Activated CD4-positive, alpha-beta T cell treated with anti-CD3 and anti-CD28 coated beads, Interleukin-2, amount 50 U/mL, for 1 hour (primary cell): ENCODE measurements at places on chromosomes 16 and 17.

DNA sequence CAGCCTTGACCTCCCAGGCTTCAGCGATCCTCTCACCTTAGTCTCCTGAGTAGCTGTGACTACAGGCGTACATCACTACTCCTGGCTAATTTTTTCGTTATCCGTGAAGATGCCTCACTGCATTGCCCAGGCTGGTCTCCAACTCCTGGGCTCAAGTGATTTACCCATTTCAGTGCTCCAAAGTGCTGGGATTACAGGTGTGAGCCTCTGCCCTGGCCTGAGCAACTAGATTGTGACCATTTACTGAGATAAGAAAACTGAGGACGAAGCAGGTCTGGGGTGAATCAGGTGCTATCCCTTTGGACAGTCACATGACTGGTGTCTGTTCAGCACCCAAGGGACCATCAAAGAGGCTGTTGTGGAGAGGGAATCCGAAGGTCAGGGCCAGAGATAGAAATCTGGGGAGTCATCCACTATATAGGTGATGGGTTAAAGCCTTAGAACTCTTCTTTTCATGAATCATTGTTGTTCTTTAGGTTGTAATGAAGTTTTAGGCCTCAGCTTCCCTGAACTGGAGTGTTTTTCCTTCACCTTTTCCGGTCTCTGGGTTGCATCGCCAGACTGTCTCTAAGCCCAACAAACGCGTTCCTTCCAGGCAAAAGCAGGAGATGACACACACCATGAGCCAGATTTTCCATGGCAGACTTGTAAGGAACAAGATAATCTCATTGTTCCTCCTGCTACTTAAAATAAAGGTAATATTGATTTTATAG is 62.5 kb downstream of the FTO start:
- DNase-seq: no peak

- no peak for DNase-seq
Observed at GRCh38 chr17:82358465-82359350, at the start of gene TEX19. TSS of gene TEX19 (plus strand) at chr17:82359247. CDS start at chr17:82362151, 2,904 bp downstream.

GRCh38 chr16:79265196-79265595 is 335.3 kb downstream of the MAF start:
- DNase-seq: no peak

DNA sequence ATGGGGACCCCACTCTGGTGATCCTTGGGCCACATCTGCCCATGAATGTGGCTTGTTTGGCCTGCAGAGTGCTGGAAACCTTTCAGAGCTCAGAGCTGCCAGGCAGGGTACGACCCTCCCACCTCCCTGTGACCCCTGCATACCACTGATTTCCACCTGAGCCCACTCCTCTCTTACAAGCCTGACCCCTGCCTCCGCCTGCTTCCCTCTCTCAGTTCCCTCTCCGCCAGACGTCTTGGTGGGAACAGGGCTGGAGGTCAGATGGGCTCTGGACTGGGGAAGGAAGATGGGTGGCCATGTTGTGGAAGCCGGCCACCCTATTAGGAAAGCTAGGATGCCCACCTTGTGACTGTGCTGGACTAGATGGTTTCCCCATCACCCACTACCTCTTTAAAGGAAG is 185.1 kb downstream of the KATNIP start:
- no peak for DNase-seq

DNA sequence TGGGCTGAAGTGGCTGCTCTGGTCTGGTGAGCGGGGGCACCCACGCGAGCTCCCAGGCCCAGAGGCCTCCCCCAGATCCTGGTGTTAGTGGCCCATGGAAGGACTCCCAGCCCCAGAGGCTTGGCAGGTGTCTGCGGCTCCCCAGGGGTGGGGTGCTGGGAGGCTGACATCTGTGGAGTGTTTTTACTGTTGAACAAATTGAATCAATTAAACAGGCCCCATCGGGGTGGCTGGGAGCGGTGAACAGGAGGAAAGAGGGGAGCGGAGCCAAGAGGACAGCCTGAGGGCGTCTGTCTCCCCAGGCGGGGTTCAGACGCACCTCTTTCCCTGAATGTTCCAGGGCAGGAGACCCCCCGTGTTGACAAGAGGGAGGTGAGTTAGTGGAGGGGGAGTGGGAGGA is 29.9 kb downstream of the ACTG1 start:
- DNase-seq: no peak

DNA sequence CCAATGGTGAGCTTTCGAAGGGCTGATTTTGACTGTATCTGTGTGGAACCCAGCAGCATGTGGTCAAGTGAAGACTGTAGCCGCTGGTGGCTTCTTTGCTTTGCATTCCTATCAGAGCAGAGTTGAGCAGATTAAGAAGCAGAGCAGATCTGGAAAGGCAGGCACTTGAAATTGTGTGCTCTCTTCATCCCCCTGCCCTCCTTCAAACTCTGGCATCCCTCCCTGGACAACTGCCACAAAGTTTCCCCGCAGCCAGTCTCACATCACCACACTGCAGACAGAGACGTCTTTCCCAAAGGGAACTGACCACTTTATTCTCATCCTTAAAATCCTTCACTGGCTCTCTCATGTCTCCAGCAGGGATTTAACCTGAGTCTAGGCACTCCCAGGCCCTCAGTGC is 237.1 kb upstream of the DYNLRB2 start:
- DNase-seq: no peak

GRCh38 chr16:27123795-27124409 is 57.2 kb downstream of the C16orf82 start:
- DNase-seq: no peak

GRCh38 chr16:65121870-65122723 is at the start of gene CDH11:
TSS of gene CDH11 (minus strand) at chr16:65122063. CDS start at chr16:65004869, 117,194 bp downstream.
- no peak for DNase-seq

DNA sequence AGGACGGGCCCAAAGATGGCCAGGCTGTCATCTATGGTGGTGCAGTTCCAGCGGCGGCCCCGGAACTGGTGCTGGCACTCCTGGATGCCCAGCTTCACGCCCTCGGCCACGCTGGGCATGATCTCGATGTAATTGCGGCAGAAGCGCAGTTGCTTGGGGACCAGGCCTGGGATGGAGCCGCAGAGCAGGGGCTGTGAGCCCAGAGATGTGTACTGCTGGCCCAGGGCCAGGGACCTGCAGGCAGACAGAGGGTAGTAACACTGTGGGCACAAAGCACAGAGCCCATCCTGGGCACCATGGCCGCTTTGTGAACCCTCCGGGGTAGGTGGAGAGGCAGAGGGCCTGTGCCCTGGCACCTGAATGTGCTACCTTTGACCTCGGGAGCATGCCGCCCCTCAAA is 44.8 kb downstream of the WNT3 start:
- no peak for DNase-seq

DNA sequence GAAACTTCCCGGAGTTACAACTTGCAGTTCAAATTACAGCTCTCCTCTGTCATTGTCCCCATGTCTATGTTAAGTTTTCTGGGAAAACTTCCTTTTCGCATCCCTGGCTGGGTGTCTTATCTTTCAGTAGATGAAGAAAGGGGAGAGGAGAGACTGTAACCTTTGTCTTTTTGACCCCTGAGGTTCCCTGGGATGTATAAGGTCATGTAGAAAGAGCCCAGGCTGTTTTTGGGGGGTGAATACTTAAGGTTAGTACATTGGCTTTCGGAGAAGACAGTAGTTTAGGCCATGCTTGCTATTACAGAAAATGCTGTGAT is 31.1 kb downstream of the HS3ST3B1 start:
- DNase-seq: no peak

DNA sequence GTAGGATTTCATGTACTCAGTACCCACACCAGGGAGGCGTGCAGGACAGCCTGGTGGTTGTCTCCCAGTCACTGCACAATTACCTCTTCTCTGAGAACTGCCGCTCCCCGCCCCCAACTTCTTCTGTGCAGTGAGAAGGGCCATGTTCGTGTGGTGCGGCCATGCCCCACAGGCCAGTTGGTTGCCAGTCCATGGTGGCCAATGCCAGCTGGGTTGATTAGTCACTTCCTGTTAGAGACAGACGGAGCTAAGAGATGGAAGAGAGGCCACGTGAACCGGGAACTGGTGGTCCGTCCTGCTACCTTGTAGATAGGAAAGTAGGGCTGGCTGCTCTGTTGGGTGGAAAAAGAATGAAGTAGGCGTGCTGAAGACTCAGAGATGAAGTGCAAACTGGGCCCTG is 206.5 kb downstream of the ABCC12 start:
- no peak for DNase-seq

- no peak for DNase-seq
Observed at GRCh38 chr17:58312021-58312630, 16.5 kb downstream of the TSPOAP1 start.

DNA sequence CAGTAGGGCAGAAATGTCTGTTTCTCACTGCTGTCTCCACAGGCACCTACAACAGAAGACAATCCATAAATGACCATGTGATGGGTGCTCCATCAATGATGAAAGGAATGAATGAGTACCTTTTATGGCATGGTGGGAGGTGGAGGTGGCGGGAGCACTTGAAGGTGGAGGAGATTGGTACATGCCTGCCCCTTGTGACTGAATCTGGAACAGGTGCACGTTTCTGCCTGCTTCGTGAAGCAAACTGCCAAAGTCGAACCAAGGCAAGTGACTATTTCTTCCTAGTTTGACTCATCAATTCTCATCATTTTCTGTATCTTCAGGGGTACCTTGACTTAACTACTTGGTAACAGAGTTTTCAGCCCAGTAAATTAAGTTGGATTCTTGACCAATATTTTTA is 25.4 kb downstream of the CDRT15 start:
- no peak for DNase-seq

DNA sequence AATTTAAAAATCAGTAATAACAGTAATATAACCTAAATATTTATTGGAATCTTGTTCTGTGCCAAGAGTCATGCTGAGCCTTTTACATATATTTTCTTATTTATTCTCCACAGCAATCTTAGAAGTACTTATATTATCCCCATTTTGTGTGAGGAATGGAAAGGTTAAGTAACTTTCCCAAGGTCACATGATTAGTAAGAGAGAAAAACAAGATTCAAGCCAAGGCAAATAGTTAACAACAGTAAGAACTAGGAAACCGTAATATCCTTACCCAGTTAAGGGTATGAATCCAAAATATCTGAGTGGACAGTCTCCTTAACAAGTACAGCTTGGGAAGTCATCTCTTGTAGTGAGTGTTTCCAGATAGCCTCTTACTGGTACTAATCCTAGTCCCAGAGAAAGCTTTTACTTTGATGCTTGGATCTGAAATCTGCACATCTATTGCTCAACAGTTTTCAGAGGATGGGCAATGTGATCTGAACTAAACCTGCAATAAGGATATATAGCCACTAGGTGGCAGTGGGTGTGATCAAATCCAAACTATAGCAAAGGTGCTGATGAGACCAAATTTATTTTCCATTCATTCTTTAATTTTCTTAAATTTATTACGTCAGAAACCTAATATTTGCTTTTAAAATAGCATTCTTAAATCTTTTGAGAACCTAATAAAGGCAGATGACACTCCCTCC is 23.3 kb downstream of the SHISA6 start:
- no peak for DNase-seq

DNA sequence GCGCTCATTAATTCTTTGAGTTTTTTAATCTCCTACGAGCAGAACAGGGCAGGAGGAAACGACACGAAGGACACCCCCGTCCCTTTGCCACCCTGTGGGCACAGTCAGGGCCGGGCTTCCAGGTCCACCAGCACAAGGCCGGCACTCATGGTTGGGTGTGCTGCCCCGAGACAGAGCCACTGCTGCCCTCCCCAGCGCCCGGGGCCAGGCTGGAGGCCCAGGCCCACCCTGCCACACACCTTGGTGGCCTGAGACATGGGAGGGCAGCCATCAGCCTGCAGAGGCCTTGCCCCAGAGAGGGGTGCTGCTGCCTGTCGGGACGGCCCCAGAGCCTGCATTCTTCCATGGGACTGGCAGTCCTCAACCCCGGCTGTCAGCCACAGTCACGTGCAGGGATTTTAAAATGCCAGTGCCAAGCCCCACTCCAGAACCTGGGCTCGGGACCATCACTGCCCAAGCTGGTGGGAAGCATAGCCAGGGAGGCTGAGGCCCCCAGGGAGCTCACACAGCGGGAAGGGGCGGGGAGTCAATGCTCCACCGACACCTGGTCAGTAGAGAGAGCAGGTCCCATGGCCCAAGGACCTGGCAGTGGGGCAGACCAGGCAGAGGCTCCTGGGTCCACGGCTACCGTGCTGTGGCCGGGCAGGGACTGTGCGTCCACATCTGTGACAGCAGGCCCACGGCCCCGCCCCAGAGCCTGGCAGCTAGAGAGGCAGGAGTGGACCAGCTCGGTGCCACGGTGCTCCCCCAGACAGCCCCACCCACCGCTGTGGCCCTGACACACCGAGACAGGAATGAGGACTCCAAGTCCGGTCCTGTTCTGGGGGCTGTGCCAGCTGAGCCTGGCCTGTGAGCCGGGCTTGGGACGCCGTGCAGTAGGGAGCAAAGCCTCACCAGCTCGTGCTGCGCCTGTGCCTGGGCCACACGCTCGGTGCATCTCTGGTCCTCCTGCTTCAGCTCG is 27.5 kb downstream of the CEP131 start:
- DNase-seq: no peak

DNA sequence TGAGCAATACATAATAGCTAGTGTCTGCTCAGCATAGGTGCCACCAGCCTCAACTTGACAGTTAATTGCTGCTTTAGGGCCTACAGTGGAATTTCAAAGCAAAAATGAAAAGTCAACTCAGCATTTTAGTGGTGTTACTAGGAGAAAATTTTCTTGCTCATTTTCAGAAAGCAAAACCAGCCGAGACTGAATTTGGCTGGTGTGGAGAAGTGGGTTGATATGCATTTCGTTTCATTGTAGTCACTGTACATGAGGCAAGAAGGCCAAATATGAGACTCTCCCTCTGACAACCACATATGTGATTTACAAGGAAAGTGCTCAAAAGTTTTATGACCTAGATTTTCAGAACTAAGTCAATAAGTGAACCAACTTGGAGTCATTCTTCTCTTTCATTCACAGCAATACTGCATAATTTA is 54.0 kb downstream of the DUSP14 start:
- DNase-seq: no peak

- no peak for DNase-seq
Observed at GRCh38 chr16:49598383-49599170, 225.0 kb downstream of the C16orf78 start.

GRCh38 chr17:43601280-43602039 is 55.3 kb upstream of the ETV4 start:
- DNase-seq: no peak

- DNase-seq: no peak
Observed at GRCh38 chr17:4097165-4097960, 45.5 kb downstream of the ZZEF1 start.

DNA sequence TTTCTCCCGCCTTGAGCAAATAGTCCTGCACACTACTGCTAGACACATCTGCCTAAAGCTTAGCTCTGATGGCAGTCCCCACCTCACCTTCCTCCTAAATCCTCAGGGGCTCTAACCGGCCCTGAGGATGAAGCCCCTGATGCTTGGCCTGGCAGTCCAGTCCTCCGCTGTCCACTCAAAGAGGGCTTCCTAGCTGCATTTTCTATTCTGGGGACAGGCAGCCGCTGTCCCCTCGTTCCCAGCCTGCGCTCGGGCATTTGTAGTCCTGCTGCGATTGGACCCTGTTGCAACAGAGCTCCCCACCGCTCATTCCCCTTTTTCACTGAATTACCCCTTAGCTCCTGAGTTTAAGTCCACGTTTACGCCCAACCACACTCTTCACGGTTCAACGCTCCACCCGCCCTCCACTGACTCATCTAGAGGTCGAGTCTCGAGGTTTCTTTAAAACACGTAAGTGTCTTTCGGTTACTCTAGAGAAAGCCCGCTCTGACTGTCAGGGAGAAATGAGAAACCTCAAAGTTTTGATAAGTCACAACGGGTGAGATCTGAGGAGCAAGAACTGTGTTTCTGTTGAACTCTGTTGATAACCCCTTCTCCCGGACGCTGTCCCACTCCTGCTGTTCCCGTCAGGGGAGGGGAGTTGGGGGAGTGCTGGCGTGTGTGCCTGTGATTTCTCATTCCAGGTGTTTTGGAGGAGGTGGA is 4.5 kb downstream of the CCR7 start:
- DNase-seq: peak; percentile 74

GRCh38 chr16:85422632-85423550 is 190.2 kb upstream of the GSE1 start:
- DNase-seq: no peak
